ENCODE measurements at places on chromosomes 1 and 21.

DNA sequence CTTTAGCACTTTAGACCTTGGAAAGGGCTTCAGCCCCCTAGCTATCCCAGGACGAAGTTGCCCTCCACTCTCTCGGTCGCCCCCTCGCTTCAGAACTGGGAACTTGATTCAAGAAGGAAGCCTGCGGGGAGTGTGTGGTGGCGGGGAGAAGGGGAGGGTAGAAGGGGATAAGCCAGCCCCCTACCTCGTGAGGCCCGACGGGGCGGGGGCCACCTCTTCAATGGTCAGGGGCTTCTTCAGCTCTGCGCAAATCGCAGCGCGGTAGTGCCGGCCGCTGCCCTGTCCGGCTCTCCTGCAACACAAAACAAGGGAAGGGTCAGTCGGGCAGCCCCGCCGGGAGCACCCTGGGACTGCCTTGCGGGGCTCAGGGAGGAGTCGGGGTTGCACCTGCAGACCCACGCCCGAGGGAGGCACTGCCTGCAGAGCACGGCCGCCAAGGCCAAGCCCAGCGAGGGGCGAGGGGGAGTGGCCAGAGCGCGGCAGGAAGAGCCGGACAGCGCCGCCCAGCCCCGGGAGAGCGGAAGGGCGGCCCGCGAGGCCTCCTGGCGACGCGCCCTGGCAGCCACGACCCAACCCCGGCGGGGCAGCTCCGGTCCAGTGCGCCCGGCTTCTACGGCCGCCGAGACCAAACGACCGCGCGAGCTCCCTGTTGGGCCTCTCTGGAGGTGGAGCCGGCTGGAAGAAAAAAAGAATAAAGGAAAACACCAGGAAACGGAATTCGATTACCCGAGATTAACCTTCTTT, 56.2 kb upstream of the RASAL2 start:
- peak; percentile 75 for DNase-seq

DNA sequence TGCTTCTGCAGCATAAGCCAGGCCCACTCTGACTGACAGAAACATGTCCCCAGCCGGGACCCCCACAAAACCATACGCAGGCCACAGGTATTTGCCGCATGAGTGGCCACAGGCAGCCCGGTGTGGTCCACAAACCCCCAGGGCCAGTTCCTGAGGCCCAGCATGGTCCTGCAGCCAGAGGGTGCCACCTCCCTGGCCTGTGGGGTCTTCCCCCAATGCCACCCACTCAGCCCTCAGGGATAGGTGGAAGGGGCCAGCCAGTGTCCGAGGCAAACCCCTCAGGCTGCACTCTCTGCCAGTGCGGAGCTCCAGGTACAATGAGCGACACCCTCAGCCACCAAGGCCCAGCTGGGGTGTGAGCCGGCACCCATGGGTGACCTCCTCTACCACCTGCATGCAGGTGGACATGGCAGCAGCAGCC, 43.5 kb downstream of the UBE2G2 start:
- no peak for DNase-seq

DNA sequence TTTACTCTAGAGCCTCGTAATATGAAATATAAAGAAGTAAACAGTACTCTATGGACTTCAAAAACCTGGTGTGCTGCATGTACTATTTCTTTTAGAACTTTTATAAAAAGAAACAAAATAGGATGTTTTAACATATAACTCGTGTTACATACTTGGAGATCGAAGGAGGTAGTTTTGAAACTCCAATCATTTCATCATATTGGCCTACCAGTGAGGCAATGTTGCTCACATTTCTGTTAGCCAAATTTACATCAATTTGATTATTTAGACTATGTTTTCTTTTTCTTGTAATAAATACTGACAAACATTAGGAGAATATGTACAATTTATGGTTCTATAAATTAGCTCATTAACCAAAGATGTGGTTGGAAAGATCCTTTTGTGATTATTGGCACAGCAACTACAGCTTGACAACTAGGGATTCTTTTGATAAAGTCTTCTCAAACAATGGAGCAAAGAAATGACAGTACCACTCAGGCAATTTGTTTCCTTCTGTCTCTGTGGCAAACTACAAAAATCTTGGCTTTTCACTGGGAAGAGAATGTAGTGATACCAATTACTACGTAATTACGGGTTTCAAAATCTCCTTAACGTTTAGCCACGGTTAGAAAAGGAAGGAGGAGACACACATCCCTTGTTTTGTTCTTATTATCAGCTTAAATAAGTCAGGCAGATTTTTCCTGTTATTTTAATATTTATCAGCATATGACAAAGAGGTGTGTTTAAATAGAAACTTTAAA, 266.6 kb upstream of the SGIP1 start:
- DNase-seq = peak; percentile 76

- DNase-seq = peak; percentile 91
Measured at GRCh38 chr1:235984041-235984825, 80.7 kb downstream of the NID1 start.

- DNase-seq = peak; percentile 57
Measured at GRCh38 chr1:10280439-10281350, 70.3 kb downstream of the KIF1B start.
